ENCODE measurements at places on chromosomes 3 and 15.
A peak's percentile ranks its signal among the peaks of the same experiment; 100 is the strongest.

DNA sequence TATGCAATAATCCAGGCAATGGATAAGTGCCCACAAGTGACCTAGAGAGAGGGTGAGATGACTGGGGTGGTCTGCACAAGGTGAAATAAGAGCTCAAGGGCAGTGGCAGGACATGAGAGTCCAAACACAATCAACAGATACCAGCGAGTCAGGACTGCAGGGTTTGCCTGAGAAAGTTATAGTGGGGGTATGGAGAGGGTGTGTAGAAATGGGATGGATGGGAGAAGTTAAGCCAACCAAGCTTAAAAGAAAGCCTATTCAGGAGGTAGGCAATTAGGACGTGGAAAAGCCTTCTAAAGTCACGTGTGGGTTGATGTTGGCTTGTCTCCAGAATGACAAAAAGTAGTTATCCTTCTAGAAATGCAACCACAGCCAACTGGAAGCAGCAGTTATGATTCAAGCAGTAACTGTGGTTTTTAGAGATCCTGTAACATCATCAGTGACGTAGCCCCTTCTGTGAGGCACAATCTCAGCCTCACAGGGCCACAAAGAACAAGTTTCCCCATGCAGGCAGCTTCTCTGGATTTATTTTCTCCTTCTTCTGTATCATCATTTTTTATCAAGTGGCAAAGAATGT lies 56.1 kb downstream of the FAM174B start:
- DNase-seq: no peak

- DNase-seq: no peak
Observed at GRCh38 chr3:67016522-67017080, 18.5 kb downstream of the KBTBD8 start.

DNA sequence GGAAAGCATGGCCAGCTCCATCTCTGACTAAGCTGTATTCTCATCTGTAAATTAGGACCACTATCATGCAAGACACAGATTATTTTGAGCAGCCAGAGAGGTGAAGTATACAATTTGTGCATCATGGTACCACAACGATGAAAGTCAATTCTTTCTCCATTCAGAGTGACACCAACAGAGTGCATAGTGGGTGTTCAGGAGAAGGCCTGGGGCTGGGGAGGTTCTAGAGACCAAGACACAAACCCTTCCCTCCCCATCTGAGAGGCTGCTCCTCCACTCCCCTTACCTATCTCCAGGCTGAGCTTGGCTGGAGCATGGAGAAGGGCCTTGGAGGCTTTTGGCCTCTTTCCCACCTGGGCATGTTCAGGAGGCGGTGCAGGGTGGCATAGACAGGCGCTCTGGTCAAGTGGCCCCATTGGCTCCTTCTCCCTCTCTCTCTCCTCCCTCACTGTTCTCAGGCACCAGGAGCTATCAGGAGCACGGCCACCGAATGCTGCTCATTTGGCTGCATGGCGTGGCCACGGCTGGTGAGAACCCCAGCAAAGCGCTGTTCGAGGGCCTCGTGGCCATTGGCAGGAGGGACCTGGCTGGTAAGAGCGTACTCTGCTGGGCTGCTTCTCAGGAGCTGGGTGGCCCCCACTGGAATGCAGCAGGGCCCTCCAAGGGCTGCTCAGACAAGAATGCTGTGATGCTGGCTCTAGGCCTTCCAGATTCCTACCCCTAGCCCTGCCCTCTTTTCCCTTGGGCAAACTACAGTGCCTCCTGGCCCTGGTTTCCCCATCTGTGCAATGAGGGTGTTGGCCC lies 37.9 kb downstream of the ANKDD1A start:
- DNase-seq: no peak

GRCh38 chr3:58217209-58217811 lies 6.5 kb upstream of the DNASE1L3 start:
- no peak for DNase-seq

GRCh38 chr3:49930922-49931321 lies 1.3 kb upstream of the MON1A start:
- no peak for DNase-seq

GRCh38 chr15:94792196-94792595 lies 560.8 kb downstream of the MCTP2 start:
- no peak for DNase-seq

DNA sequence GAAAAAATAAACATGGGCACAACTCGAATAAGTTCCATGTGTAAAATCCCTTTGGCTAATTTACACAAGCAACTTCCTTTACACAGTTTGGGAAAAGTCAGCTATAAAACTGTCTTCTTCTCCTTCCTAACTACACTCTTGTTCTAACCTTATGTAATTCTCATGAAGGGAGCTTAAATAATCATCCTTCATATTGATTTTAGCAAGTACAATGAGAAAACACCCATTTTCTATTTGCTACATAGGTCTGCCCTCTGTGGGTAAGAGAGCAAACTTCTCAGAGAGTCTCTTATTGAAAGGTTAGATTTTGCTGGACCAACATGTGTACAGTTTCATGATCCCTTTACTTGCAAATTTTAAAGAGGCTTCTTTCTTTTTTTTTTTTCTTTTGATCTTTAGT lies 398.5 kb downstream of the ROBO1 start:
- DNase-seq: no peak

GRCh38 chr15:89776274-89777072 lies at the start of gene MESP2:
Gene MESP2, plus strand, starts transcription at chr15:89776332. Its CDS starts 26 bp downstream, at chr15:89776358.
- peak; percentile 23 for DNase-seq

DNA sequence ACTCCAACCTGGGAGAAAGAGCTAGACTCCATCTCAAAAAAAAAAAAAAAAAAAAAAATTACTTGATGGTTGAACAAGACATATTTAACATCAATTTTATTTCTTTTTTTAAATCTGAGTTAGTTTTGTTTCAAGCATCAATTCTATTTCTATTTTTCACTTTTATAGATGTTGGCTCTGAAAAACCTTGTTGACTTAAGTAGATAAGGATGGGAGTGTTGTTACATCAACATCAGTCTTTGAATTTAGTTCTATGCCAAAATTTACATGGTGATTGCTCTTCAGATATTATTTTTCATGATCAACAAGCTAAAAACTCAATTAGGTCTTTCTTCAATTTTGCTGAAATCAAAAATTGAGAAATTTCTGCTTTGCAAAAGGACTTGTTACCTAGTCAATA lies 66.9 kb downstream of the SERP1 start:
- DNase-seq: no peak

DNA sequence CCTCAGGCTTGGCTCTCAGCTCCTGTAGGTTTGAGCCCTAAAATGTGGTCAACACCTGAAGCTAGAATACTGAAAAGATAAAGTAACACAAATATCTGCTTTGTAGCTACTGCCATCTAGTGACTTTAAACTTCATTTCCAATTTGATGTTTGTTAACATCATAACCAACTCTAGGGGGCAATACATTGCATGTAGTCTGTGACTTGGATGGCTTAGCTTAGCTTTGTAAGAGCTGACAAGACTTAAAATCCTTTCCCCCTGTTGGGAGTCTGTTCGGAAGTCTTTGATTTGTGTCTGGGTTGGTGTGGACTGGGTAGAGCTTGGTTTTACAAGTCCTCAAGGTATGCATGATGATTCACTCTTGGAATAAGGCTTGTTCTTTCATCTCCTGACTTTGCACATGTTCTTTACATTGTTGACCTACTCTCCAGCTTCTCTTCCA lies 51.7 kb downstream of the SCN11A start:
- DNase-seq: no peak

Measured in stimulated activated CD4-positive, alpha-beta T cell treated with anti-CD3 and anti-CD28 coated beads, Interleukin-1b, Interleukin-23, amount 100 ng/mL, for 24 hours (primary cell).